ENCODE measurements at places on chromosomes 5 and 9. TPM values are rescaled to one million over a fixed set of nuclear protein-coding genes. Genes with fewer than 3 reads are reported as not detected.

Gene UBE2R2
- polyA plus RNA-seq, result 12.8 TPM

Gene ORM2
- 1.3 TPM for polyA plus RNA-seq

Gene SNX30
- 0.84 TPM for polyA plus RNA-seq

Gene ADAMTS16
- polyA plus RNA-seq, result 0.07 TPM

Gene GDNF
- polyA plus RNA-seq, result 0.35 TPM

Gene PCDHB11
- polyA plus RNA-seq, result 0.67 TPM

Gene ZBED3
- polyA plus RNA-seq, result 7.9 TPM

All from adrenal gland (tissue), 19 donors.